ENCODE measurements at places on chromosomes 7 and 10. TPM values are rescaled to one million over a fixed set of nuclear protein-coding genes. Genes with fewer than 3 reads are reported as not detected.

- DNase-seq = peak; percentile 82
Observed at GRCh38 chr10:69474742-69475432, 23.6 kb downstream of the TSPAN15 start.

LRRC61 gene
- total RNA-seq = 86.5 TPM

DNA sequence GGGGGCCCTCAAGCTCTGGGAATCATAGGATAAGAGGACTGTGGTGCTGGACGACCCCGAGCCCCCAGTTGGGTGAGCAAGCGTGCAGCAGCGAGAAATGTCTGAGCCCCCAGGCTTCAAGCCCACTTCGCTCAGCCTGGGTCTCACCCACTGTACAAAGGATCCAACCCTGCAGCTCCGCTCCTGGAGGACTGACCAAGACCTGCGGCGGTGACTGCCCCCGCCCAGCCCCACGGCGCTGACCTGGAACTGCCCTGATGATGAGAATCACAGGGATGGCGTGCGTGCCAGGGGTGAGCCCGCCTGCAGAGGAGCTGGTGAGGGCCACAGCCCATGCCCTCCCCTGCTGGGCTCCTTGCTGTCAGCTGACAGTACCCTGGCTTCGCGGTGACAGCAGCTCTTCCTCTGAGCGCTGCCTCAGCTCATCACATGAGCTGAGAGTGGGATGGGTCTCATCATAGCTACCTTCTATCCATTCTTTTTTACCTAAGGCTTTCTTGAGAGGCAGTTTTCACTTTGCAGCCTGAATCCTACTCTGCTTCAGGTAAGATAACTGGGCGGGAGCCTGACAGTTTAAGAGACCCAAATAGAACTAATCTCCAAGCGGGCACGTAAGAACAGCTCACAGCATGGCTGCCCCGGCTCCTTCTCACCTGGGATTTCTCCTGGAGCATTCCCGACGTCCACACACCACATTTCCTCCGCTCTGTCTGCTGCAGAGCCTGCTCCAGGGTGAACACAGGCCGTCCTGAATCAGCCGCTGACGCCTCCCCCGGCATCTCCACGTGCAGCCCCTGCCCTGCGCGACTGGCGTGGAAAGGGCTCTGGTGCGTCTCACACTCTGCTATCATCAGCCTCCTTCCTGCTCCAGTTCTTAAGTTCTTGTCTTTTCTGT lies 329.9 kb downstream of the PTPRN2 start:
- DNase-seq = no peak

DNA sequence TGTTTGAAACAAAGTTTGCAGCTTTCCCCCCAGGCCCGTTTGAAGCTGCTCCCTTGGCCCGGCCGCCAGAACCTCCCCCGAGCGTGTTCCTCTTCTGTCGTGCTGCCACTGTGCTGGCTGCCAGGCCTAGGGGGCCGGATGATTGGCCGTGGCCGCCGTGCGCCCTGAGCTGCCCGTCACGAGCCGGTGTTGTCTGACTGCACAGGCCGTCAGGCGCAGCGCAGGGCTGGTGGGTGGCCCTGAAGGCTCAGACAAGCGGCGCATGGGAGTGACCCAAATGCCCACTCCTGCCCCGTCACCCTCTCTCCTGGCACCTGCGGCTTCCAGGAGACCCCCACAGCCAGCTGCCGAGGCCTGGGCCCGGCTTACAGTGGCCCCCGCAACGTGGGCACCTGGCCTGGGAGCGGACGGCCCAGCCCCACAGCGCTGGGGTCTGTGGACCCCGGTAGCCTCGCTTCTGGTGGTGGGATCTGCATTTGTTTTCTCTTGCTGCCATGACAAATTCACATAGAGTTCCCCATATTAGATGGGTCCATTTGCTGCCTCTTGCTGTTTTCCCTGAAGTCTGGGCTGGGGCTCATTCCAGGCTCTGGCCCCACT lies 13.1 kb downstream of the JAKMIP3 start:
- DNase-seq = no peak

GRCh38 chr7:18511351-18512140 lies 16.0 kb downstream of the HDAC9 start:
- DNase-seq = peak; percentile 43

- no peak for DNase-seq
Observed at GRCh38 chr7:135406918-135407317, 103.0 kb downstream of the CNOT4 start.

- DNase-seq = no peak
Observed at GRCh38 chr10:33094263-33095051, 136.4 kb upstream of the ITGB1 start.

DNA sequence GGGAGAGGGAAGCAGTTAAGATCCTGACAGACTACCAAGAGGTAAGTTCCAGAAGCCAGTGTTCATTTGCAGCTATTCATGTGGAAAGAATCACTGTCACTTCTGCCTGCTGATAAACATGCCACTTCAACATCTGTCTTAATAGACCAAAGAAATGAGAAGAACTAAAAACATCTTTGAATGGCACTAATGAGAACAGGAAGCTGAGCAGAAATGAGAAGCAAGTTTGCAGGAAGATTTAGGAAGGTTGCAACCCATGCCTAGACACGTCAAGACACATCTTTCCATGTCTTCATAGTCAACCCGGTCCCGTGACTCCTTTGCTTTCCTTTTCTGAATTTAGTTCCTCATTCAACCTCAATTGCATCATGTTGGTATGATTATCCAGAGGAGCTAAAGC lies 180.0 kb downstream of the PDE1C start:
- no peak for DNase-seq

GRCh38 chr7:27868131-27868550 lies 128.2 kb downstream of the TAX1BP1 start:
- peak; percentile 67 for DNase-seq

- DNase-seq = no peak
Observed at GRCh38 chr7:70712942-70713341, 419.0 kb upstream of the GALNT17 start.

DNA sequence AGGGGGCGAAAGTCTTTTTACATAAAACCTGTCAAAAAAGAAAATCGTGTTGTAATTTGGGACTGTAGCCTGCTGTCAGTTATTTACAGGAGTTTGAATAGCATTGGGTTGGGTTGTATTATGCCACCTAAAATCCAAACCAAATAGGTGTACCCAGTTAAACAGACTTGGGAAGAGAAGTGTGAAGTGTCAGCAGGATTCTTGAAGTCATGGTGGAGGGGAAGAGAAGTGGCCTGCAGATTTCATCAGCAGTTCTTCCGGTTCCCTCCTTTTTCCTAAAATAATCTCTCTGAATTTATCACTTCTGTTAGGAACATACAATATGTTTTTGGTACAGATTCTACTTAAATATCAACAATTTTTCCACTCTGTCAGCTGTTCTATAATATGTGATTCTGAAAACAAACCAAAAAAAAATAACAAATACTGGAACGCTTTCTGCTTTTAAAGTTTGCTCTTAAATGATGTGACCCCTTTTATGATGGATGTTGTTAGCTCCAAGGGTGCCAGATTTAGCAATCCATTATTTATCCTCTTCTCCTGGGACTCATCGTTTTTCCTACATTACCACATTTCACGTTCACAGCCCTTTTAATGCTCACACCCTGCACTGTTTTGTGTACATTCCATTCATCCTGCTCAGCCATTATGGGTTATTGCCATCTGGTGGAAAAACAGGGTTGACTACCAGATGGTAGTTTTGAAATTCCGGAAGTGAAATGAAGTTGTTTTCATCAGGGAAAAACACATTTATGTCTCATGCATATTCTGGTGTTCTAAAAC lies 18.7 kb upstream of the ARHGAP12 start:
- DNase-seq = peak; percentile 85

FLNC gene
- total RNA-seq = 56.7 TPM

HTR7 gene
- not detected for total RNA-seq

GRCh38 chr7:154905146-154905545 lies 97.8 kb downstream of the PAXIP1 start:
- DNase-seq = no peak

GRCh38 chr7:16619979-16620408 lies 25.6 kb downstream of the ANKMY2 start:
- no peak for DNase-seq

GRCh38 chr10:112741830-112742402 lies 208.1 kb upstream of the TCF7L2 start:
- peak; percentile 72 for DNase-seq

DNA sequence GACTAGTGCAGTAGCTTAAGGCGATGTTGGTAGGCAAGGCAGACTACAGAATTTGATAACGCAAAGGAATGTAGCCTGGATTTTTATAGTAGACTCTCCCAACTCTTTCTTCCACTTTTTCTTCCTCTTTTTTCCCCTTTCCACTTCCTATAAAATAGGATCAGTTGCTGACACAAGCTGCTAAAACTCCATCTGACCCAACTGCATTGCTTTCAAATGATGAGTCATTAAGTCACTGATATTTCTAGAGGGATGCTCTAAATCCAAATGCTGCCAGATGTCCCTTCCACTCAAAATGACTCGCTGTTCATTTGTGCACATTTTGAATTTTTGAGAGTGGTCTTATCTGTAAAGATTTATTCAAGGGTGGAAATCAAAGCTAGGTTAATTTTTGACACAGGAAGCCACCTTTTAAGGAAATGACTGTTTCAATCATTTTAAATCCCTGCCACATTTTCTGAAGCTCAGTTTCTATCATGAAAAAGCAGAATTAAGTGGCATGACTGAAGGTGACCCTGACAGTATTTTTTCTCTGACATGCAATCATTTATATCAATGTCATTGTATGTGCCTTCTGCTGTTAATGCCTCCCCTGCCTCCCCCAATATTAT lies 25.8 kb upstream of the SFMBT2 start:
- DNase-seq = no peak

GRCh38 chr7:137074391-137075030 lies 206.1 kb downstream of the CHRM2 start:
- no peak for DNase-seq

PRPF18 gene
- total RNA-seq = 41.0 TPM

DNA sequence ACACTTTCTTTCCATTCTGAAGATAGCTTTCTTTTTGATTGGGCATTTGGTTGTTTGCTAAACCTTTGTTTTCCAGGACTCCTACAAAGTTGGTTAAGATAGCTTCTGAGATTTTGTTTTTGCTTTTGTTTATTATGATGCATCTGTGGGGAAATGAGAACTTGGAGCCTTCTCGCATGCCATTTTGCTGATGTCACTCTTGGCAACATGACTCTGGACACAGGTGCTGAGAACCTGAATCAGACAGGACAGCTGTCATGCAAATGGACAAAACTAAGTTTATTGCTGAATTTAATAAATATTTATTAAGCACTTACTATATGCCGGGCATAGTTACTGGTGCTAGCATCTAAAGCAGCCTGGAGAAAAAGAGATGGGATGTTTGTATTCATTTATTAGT lies 274.1 kb downstream of the ZEB1 start:
- no peak for DNase-seq

DNA sequence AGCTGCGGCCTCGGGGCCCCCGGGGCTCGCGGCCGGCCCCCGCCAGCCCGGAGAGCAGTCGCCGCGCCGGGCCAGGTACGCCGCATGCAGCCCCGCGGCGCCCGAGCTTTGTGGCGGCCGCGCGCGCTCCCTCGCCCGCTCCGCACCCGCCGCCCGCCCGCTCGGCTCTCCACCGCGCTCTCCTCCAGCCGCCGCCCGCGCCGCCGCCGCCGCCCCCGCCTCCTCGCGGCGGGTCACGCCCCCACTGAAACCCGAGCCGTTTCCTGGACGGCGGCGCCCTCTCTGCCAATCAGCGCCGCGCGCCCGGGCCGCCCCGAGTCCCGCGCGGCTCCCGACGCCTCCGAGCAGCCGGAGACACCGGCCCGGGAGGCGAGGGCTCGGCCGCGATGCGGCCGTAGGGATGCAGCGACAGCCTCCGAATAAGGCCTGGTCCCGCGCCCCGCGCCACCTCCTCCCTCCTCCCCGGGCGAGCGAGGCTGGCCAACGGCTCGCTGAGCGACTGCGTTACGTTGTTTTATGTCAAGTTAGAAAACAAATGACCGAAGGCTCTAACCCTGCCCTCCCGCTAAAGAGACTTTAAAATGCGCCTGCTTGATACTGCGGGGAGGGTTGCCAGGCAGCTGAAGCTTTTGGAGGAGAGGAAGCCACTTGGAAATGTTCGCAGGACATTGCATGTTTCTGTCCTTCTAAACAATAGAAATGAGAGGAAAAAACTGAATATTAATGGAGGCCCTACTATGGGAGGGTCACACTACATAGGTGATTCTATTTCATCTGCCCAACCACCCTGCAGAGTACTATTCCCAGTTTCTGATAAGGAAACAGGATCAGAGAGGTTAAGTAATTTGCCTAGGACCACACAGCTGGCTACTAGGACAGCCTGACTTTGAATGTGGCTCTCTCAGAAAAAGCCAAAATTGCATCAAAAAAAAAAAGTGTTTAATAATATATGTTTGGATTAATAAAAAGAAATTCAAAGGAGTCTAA lies at the start of gene FGFR2:
TSS of gene FGFR2 (minus strand) at position 182 of the 987 bp plus-strand sequence. CDS start 4,627 bp downstream, outside the sequence.
- DNase-seq = no peak

INMT gene
- total RNA-seq = not detected

UCMA gene
- not detected for total RNA-seq

- peak; percentile 25 for DNase-seq
Observed at GRCh38 chr7:91596287-91596686, 284.2 kb downstream of the MTERF1 start.

- no peak for DNase-seq
Observed at GRCh38 chr10:132158122-132158741, 28.5 kb upstream of the DPYSL4 start.

GRCh38 chr10:9209105-9209798 lies 1154.8 kb downstream of the GATA3 start:
- DNase-seq = peak; percentile 53

DNA sequence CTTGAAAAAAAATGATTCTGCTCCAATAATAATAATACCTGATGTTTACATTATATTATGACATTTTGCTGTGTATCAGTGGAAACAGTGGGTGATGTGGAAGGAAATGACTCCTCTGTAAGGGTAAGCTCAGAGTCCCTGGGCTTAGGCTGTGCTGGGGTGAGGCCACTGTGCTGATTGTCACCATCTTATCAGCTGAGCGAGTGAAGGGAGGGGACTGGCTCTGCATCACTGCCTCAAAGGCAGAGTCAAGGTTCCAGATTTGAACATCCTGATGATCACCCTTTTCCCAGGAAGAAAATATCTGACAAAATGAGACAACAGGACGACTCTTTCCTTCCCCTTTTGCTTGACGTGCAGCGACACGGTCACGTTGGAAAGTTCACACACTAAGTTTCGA lies 24.0 kb upstream of the HABP2 start:
- DNase-seq = no peak

- DNase-seq = no peak
Observed at GRCh38 chr10:13291061-13291460, 8.8 kb downstream of the PHYH start.

GRCh38 chr7:28228396-28228795 lies 47.8 kb upstream of the JAZF1 start:
- DNase-seq = no peak

IQUB gene
- 0.69 TPM for total RNA-seq

All from renal cortical epithelial cell (primary cell).